ENCODE measurements at places on chromosomes 3 and 15. TPM values are rescaled to one million over a fixed set of nuclear protein-coding genes. Genes with fewer than 3 reads are reported as not detected.

ATP13A5 gene
- total RNA-seq: not detected

CD276 gene
- total RNA-seq: 2.6 TPM

ELP6 gene
- total RNA-seq: 49.7 TPM

APPL1 gene
- total RNA-seq: 40.5 TPM

ALPK3 gene
- 0.06 TPM for total RNA-seq

FOXL2 gene
- 0.15 TPM for total RNA-seq

TRIM42 gene
- not detected for total RNA-seq

CSPG5 gene
- 0.52 TPM for total RNA-seq

C2CD4B gene
- 0.21 TPM for total RNA-seq

ADAMTS9 gene
- total RNA-seq: not detected

PARP15 gene
- 10.3 TPM for total RNA-seq

PRR23A gene
- not detected for total RNA-seq

NFKBIZ gene
- total RNA-seq: 36.6 TPM

GOLGA8Q gene
- not detected for total RNA-seq

CRABP1 gene
- not detected for total RNA-seq

GABRB3 gene
- total RNA-seq: not detected

All from activated CD8-positive, alpha-beta memory T cell treated with anti-CD3 and anti-CD28 coated beads for 36 hours (primary cell).